ENCODE measurements at places on chromosomes 1 and 21. TPM values are rescaled to one million over a fixed set of nuclear protein-coding genes. Genes with fewer than 3 reads are reported as not detected.

Gene UROD
- total RNA-seq: 69.8 TPM

Gene HFM1
- 0.12 TPM for total RNA-seq

Gene CYP2J2
- 45.6 TPM for total RNA-seq

Gene FAM110D
- total RNA-seq: 0.78 TPM

Gene ZBTB7B
- 175 TPM for total RNA-seq

Gene NPPA
- total RNA-seq: 2.0 TPM

Gene SLC16A4
- 1.8 TPM for total RNA-seq

Gene RGS4
- 11.1 TPM for total RNA-seq

Gene CIART
- 12.6 TPM for total RNA-seq

Gene S100A14
- 325 TPM for total RNA-seq

Gene CFAP45
- total RNA-seq: 0.36 TPM

Gene EXO5
- 8.8 TPM for total RNA-seq

Gene NMNAT2
- total RNA-seq: 0.29 TPM

Gene SELENBP1
- total RNA-seq: 1,654 TPM

Gene CYP4B1
- total RNA-seq: 0.98 TPM

Gene UBE2U
- not detected for total RNA-seq

Gene CYP4Z1
- total RNA-seq: 0.19 TPM

Gene GPR37L1
- 2.4 TPM for total RNA-seq

Gene SAMSN1
- total RNA-seq: 3.2 TPM

Gene ELF3
- total RNA-seq: 623 TPM

Gene GPR153
- 28.3 TPM for total RNA-seq

Gene CLIC6
- total RNA-seq: 0.96 TPM

Gene TNFRSF14
- total RNA-seq: 146 TPM

Gene ZBTB8B
- 0.03 TPM for total RNA-seq

Gene HLX
- total RNA-seq: 6.2 TPM

Gene HNRNPCL4
- not detected for total RNA-seq

Gene SDC3
- total RNA-seq: 9.8 TPM

Gene CRABP2
- total RNA-seq: 0.38 TPM

Gene BATF3
- total RNA-seq: 1.6 TPM

Gene HEYL
- 2.3 TPM for total RNA-seq

Gene ANKRD65
- 0.81 TPM for total RNA-seq

Gene LIPI
- total RNA-seq: not detected

Gene HSD3B1
- total RNA-seq: 0.48 TPM

Gene VHLL
- not detected for total RNA-seq

Gene ADCY10
- 0.28 TPM for total RNA-seq

Gene FAAH
- total RNA-seq: 130 TPM

Gene EMC1
- total RNA-seq: 42.3 TPM

Gene C8B
- total RNA-seq: not detected

Gene LYPD8
- total RNA-seq: 235 TPM

Gene MASP2
- not detected for total RNA-seq

Gene SELP
- 4.2 TPM for total RNA-seq

Gene CTSK
- 30.3 TPM for total RNA-seq

Gene SLAMF6
- 2.6 TPM for total RNA-seq

Gene BARHL2
- total RNA-seq: not detected

Gene RGSL1
- not detected for total RNA-seq

Gene ORC1
- total RNA-seq: 1.1 TPM

Gene GUCA2B
- total RNA-seq: 176 TPM

Gene DNAI4
- 38.0 TPM for total RNA-seq

Gene KRTAP10-8
- not detected for total RNA-seq

Gene KIF17
- total RNA-seq: 0.20 TPM
